ENCODE measurements at places on chromosomes 13 and 19. TPM values are rescaled to one million over a fixed set of nuclear protein-coding genes. Genes with fewer than 3 reads are reported as not detected.

DNA sequence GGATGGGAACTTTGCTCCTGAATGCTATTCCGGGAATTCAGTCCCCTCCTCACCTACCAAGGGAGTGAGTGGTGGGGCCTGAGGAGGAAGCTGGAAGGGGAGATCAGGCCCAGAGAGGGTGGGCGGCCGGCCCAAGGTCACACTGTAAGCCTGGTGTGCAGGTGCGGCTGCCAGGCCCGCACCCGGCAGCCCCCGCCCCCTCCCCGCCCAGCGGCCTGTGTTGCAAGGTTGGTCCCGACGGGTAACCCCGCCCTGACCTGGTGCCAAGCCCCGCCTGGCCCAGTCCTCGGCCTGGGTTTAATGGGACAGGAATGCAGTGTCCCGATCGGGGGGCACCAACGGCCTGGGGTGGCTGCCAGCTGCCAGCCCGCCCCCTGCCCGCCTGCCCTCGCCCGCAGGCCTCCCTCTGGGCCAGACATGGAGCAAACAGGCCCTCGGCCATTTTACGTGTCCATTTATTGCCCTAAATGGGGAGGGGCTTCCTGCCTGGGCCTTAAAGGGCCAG, 5.5 kb downstream of the ZBTB7A start:
- DNase-seq, result no peak
- no peaks in the 10 kb centered on the region for H3K27me3 ChIP-seq
- H3K36me3 ChIP-seq, result peaks cover 15% of the 10 kb centered on the region
- peaks cover 14% of the 10 kb centered on the region for H3K4me1 ChIP-seq

- H3K4me3 ChIP-seq, result no peak overlapping the region
- H3K4me1 ChIP-seq, result no peaks in the 10 kb centered on the region
- H3K36me3 ChIP-seq, result no peaks in the 10 kb centered on the region
- no peaks in the 10 kb centered on the region for H3K27me3 ChIP-seq
These were observed 18.6 kb upstream of the POSTN start for GRCh38 chr13:37617173-37617572.

DNA sequence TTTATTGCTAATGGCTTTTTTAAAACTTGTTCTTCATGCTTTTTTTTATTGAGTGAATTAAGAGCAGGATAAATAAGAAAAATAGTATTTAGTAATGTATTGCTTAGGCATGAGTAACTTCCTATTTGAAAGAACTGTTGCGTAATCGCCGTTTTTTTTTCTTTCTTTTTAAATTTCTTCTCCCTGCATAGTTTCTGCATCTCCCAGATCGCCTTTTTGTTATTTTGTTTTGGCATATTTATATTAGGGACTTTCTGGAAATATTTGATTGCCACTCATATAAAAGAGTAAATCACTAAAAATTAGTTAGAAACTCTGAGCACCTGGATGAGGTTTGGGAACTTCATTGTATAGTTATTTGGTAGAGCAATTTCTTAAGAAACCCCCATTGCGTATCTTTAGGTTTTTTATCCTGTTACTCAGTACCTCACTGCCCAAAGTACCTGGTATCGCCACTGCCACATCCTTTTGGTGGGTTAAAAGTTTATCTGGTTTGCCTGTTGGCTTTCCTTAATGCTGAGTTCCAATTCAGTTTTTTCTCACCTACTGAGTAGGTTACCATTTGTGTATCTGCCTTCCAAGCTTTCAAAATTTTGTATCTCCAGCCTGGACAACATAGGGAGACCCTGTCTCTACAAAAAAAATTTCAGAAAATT, 36.2 kb upstream of the LPAR6 start:
- no peak overlapping the region for H3K27ac ChIP-seq
- DNase-seq, result no peak
- H3K4me3 ChIP-seq, result peak overlapping the region; percentile 53
- H3K4me1 ChIP-seq, result peaks cover 18% of the 10 kb centered on the region
- H3K36me3 ChIP-seq, result peaks cover 36% of the 10 kb centered on the region

- no peaks in the 10 kb centered on the region for H3K4me1 ChIP-seq
- no peak overlapping the region for H3K4me3 ChIP-seq
- no peak for DNase-seq
- no peak overlapping the region for H3K27ac ChIP-seq
- H3K27me3 ChIP-seq, result no peaks in the 10 kb centered on the region
- no peaks in the 10 kb centered on the region for H3K36me3 ChIP-seq
These were observed 289.7 kb downstream of the SLITRK6 start for GRCh38 chr13:85509512-85509911.

DNA sequence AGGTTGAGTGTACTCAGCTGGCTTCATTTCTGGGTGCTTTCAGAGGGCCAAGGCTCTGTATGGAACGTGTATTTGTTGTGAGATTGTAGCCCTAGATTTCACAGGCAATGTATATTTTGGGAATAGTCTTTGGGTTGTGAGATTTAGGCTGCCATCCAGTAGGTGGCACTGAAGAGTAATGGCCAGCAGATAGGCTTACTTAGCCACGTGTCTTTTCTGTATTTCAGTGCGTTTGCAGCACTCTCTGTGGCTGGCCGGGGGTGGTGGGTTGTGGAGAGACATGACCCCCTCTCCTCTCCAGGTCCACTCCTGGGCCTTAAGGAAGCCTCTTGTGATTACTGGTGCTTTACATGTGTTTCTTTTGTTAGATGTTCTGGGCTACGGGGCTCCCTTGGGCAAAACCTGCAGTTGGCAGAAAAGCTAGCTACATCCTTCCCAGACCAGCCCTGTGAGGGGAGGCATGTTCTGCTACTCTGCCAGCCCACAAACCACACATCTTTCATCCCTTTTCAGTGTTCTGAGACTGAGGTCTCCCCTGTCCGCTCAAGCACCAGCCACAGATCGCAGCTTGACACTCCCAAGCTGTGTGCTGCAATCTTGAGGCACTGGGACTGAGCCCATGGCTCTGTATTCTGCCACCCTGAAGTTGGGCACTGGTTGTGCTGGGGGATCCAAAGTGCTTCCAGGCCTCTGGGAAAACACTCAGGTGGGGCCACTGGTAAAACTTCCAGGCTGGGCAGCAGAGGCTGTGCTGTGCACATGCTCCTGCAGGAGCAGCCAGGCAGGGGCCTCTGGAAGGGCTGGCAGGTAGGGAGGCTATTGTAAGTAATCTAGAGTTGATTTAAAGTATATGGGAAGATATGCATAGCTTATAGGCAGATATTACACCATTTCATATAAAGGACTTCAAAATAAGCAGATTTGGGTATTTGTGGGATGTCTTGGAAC, 1096.8 kb upstream of the PCDH20 start:
- no peak overlapping the region for H3K27ac ChIP-seq
- no peaks in the 10 kb centered on the region for H3K27me3 ChIP-seq
- peak; percentile 66 for DNase-seq
- no peaks in the 10 kb centered on the region for H3K4me1 ChIP-seq
- no peaks in the 10 kb centered on the region for H3K36me3 ChIP-seq
- H3K4me3 ChIP-seq, result no peak overlapping the region

GRCh38 chr13:52428295-52428694, 22.1 kb downstream of the VPS36 start:
- no peak for DNase-seq
- peaks cover 53% of the 10 kb centered on the region for H3K36me3 ChIP-seq
- no peaks in the 10 kb centered on the region for H3K4me1 ChIP-seq
- H3K27me3 ChIP-seq, result no peaks in the 10 kb centered on the region
- no peak overlapping the region for H3K27ac ChIP-seq

DNA sequence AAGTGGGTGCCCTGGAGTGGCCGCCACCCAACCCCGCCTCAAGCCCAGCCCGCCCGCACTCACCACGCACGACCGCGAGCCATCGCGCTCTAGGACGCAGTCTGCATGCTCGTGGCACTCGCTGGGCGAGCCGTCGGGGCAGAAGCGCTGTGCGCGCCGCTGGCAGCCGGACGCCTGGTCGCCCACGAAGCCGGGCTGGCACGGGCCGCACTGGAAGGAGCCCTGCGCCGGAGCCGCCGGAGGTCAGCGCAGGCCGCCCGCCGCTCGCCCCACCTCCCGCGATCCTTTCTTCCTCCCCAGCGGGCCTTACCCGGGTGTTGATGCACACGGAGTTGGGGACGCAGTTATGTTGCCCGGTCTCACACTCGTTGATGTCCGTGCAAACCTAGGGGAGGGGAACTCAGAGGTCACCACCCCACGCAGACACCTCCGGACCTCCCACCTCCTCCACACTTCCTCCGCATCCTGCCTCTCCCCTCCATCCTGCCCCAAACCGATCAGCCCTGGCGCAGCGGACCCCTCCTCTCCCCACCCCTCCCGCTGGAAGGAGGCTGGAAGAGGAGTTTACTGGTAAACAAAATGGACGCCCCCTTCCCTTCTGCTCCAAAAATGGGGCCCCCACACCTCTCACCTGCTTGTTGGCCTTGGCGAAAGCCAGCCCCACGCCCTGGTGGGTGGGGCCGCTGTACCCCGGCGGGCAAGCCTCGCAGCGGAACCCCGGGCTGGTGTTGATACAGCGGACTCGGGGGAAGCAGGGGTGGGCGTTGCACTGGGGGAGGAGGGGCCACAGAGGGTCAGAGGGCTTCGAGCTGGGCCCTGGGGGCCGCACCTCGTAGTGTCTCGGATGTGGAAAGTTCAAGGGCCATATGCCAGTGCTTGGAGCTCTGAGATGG, 2.3 kb downstream of the COMP start:
- H3K4me3 ChIP-seq, result peak overlapping the region; percentile 61
- H3K4me1 ChIP-seq, result peaks cover 12% of the 10 kb centered on the region
- peaks cover 74% of the 10 kb centered on the region for H3K27me3 ChIP-seq
- DNase-seq, result no peak
- peak overlapping the region; percentile 55 for H3K27ac ChIP-seq
- H3K36me3 ChIP-seq, result peaks cover 4% of the 10 kb centered on the region

DNA sequence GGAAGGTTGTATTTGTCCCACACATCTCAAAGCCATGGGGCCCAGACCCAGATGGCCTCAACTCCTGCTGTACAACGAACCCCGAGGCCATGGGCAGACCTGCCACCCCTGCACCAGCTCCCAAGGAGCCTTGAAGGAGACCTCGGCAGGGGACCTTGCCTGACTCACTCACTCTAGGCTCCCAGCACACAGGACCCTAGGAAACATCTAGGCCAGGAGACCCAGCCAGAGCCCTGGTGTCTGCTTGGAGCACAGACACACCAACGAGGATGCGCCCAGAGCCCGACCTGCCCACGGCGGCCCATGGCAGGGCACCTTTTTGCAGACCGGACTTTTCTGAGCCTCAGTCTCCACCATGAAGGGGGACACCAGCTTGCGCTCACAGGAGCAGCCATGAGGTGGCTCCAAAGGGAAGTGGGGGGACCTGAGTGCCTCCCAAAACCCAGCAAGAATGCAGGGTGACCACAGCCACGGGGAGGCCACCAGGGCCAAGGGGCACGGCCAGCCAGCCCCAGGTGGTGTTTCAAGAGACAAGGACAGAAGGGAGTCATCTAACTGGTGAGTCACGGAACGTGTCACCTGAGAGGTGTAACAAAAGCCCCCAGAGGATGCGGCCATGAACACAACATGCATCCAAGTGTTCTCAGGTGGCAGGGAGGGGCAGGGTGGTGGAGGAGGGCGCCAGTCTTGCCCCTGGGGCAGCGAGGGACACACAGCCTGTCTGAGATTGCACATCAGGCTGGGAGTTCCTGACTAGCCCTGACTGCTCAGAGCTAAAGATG, 4.9 kb upstream of the CERS1 start:
- peaks cover 23% of the 10 kb centered on the region for H3K36me3 ChIP-seq
- H3K27ac ChIP-seq, result no peak overlapping the region
- H3K27me3 ChIP-seq, result peaks cover 13% of the 10 kb centered on the region
- H3K4me3 ChIP-seq, result no peak overlapping the region
- H3K4me1 ChIP-seq, result peaks cover 2% of the 10 kb centered on the region

DNA sequence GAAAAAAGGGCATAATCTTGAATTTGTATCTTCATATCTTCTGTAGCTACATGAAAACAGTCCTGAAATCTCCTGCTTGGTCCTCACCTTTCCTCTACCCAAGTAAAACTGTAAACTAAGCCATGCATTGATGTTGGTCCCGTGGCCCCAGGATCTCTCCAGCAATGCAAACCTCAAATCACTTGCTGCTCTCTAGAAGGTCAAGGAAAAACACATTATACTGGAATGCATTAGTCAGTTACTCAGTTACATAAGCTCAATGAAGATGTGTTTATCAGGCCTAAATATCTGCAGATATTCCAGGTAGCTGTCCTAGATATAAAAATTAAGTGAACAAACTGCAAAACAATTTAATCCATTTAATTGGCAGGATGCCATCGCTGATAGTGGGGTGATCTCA, 261.8 kb downstream of the ABCC4 start:
- H3K27ac ChIP-seq, result no peak overlapping the region
- no peaks in the 10 kb centered on the region for H3K4me1 ChIP-seq
- DNase-seq, result no peak
- H3K36me3 ChIP-seq, result peaks cover 8% of the 10 kb centered on the region

- no peak overlapping the region for H3K4me3 ChIP-seq
- no peaks in the 10 kb centered on the region for H3K36me3 ChIP-seq
- H3K27ac ChIP-seq, result no peak overlapping the region
- H3K27me3 ChIP-seq, result peaks cover 6% of the 10 kb centered on the region
- no peaks in the 10 kb centered on the region for H3K4me1 ChIP-seq
These were observed 193.2 kb downstream of the IRS2 start for GRCh38 chr13:109593230-109593629.

GRCh38 chr13:59133903-59134302, 1029.8 kb downstream of the DIAPH3 start:
- no peak for DNase-seq
- H3K36me3 ChIP-seq, result no peaks in the 10 kb centered on the region
- H3K27ac ChIP-seq, result no peak overlapping the region
- no peaks in the 10 kb centered on the region for H3K4me1 ChIP-seq
- H3K27me3 ChIP-seq, result no peaks in the 10 kb centered on the region

- peaks cover 7% of the 10 kb centered on the region for H3K4me1 ChIP-seq
- H3K4me3 ChIP-seq, result no peak overlapping the region
- H3K36me3 ChIP-seq, result no peaks in the 10 kb centered on the region
- no peak for DNase-seq
- H3K27ac ChIP-seq, result no peak overlapping the region
These were observed 61.1 kb upstream of the FAM216B start for GRCh38 chr13:42720113-42720857.

DNA sequence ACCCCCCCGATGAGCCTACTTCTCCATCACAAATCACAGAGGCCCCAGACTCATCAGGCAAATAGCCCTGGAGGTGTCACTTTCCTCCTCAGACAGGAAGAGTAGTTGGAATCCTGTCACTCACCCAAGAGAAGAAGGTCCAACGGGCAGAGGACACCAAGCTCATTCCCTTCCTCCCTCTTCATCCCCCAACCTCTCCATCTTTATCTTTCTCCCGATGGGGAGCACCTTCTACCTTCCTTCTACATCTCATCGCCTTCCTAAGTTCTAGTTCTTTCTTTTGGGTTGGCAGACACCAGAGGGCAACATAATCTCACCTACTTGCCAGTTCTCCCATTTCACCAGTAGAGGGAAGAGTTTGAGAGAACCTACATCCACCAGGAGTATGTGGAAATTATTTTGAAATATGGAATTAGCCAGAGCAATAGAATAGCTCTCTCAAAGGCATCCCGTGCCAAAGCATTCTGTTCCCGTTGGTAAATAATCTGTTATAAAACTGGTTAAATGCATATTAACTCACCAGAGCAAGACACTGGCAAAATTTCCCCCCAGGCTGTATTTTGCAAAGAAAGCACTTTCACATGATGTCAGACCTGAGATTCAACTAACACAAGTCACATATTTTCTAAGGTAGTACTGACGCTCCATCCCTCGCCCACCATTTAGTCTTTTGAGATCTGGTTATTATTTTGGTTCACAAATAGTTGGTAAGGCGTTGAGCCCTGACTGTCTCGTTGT, 55.0 kb downstream of the ZIC5 start:
- no peak overlapping the region for H3K27ac ChIP-seq
- H3K27me3 ChIP-seq, result peaks cover 9% of the 10 kb centered on the region
- DNase-seq, result peak; percentile 77
- H3K4me1 ChIP-seq, result peaks cover 21% of the 10 kb centered on the region
- no peak overlapping the region for H3K4me3 ChIP-seq

Gene KCNN4
- total RNA-seq, result 165 TPM

Gene FXYD7
- not detected for total RNA-seq

Gene RNF113B
- total RNA-seq, result not detected

Gene CCL25
- not detected for total RNA-seq
